ENCODE measurements at places on chromosomes 11 and 22.

GRCh38 chr22:48838376-48838775 lies 989.3 kb downstream of the BRD1 start:
- DNase-seq = no peak

DNA sequence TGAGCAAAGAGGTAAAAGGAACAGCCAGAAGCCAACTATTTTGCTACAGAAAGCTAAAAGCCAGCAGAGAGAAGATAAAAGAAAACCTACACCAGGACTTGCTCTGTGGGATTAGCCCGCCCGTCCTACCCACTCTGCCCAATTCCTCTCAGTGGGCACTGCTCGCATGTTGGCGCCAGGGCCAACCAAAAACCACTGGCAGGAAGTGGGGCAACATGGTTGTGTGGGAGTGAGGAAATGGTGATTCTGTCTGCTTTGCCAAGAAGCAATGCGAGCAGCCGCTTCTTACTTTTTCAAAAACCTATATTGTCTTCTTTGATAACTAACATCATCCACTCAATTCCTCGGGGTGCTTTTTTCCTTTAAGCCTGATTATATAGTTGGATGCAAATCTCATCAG lies 14.2 kb upstream of the APOA1 start:
- no peak for DNase-seq

DNA sequence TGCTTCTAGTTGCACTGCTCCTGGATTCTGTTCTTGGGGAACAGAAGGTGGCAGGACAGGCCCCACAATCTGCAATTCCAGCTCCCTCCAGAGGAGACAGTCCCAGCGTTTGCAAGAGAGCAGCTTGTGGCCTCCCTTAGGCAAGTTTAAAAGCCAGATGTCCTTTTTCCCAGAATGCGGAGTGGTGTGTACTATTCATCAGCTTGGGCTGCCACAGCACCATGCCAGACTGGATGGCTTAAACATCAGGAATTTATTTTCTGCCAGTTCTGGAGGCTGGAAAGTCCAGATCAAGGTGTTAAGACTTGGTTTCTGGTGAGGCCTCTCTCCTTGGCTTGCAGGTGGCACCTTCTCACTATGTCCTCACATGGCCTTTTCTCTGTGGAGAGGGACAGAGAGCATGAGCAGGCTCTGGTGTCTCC lies 11.7 kb downstream of the MIAT start:
- peak; percentile 64 for DNase-seq

DNA sequence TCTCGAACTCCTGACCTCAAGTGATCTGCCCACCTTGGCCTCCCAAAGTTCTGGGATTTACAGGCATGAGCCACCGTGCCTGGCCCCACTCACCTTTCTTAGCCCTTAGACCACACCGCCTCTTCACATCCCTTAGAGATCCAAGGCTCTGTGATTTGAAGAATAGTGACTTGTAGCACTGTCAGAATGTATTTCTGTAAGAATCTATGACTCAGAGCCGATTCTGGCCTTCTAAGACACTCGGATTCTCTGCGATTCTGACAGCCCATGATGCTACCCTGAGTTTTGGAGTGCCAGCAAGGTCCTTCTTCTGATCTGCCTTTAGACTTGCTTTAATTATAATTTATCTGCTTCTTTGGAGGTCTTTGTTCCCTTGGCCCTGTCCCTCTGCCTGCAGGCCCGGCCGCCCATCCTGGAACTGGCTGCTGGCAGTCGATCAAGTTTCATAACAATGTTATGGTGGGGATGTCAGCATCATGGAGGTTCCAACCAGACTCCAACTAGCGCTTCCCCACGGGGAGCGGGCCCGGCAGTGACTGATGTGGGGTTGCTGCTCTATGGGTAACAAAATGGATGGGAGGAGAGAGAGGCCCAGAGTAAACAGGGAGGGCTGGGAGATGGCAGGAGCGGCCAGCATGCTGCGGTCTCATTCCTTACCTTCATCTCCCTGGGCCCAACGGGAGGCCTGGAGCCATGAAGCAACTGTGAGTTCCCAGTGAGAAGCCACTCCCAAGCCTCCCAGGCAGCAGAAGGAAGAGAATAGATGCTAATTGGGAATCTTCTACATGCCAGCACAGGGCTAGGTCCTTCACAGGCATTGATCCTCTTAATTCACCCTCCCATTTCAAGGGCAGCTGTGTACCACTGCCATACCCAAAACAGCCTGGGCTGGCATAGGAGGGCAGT lies 55.7 kb upstream of the RASD2 start:
- DNase-seq = no peak
